Stimulated activated CD8-positive, alpha-beta memory T cell treated with anti-CD3 and anti-CD28 coated beads, Interleukin-15, amount 100 ng/mL, for 24 hours (primary cell): ENCODE measurements at places on chromosomes 4 and X.

- DNase-seq, result no peak
Measured at GRCh38 chrX:23386726-23387125, 52.1 kb downstream of the PTCHD1 start.

DNA sequence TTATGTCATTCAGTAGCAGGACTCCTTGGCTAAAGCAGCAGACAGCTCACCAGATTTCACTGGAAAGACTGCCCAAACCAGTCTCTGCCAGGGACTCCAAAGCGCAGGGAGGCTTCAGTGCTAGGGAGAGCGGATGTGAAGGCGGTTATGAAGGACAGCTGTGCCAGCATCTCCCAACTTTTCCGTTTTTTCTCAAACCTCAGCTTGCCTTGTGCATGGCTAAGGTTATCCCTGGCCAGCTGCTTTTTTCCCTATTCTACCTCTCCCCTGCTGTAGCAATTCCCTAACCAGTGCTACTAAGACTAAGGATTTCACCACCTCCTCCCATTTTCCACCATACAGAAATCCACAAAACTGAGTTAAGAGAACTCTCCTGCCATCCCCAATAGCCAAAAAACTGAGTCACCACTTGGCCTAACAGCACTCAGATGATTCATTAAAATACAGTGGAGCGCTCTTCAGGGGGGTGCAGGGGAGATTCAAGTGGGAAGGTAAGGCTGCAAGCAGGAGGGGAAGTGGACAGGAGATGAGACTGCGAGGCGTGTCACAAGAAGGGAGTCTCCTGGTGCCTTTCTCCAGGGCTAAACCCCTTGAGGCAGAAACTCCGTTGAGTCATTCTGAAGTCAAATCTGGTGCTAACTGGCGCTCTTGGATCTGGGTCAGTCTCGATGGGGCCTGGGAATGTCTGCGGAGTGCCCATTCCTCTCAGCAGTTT, 90.7 kb downstream of the PALLD start:
- DNase-seq, result no peak

DNA sequence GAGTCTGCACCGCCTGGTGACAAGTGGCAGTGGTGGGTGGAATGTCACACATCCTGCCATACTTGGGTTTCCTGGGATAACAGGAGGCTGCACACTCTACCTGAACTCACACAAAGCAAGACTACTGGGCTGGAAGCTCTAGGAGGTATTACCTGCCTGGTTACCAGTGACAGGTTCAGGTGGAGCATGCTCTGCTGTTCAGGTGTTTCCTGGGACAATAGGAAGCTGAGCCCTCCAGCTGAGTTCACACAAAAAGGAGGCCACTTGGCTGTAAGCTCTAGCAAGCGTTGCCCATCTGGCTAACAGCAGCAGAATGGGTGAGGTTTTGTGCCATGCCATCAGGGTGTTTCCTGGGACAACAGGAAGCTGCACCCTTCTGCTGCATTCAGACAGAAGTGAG, 17.4 kb upstream of the UGT2B7 start:
- no peak for DNase-seq

DNA sequence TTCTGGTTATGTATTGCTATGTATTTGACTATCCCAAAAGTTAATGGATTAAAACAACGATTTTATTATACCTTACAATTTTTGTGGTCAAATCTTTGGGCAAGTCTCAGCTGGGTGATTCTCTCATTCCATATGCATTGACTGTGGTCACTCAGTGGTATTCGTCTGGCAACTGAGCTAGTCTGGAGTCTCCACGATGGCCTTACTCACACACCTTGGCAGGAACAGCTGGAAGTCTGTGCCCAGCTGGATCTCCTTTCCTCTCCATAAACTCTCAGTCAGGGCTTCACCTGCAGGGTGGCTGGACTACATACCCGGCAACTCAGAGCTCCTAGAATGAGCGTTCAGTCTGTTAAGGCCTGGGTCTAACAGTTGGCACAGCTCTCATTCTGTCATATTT, 141.1 kb upstream of the WDFY3 start:
- DNase-seq, result no peak

DNA sequence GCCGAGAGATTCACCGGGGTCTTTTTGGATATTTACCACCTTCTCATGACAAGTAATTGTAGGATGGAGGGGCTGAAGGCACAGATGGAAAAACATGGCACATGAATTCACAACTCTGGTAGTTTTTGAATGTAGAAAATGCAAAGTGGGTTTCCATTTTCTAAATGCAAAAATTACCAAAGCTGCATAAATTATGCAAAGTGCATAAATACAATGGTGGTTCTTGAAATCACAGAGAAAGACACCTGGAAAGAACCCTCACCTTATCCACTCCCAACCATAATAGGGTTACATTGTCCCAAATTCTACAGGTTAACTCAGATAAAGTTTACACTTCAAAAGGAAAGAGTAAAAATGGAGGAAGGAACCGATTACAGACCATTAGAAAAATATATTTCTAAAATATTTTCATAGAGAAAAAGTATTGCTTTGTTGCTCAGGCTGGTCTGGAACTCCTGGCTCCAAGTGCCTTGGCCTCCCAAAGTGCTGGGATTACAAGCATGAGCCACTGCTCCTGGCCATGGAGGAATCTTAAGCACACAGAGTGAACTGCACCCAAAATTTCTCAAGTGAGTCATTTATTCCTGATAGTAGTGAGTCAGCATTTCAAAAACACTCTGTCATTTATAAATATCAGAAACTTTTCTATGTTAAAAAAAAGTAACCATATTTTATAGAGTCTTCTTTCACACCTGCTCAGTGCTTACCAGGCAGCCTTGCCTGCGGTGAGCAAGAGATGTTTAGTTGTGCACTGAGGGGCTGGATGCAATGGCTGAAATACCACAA, 101.4 kb downstream of the FIP1L1 start:
- DNase-seq, result no peak

DNA sequence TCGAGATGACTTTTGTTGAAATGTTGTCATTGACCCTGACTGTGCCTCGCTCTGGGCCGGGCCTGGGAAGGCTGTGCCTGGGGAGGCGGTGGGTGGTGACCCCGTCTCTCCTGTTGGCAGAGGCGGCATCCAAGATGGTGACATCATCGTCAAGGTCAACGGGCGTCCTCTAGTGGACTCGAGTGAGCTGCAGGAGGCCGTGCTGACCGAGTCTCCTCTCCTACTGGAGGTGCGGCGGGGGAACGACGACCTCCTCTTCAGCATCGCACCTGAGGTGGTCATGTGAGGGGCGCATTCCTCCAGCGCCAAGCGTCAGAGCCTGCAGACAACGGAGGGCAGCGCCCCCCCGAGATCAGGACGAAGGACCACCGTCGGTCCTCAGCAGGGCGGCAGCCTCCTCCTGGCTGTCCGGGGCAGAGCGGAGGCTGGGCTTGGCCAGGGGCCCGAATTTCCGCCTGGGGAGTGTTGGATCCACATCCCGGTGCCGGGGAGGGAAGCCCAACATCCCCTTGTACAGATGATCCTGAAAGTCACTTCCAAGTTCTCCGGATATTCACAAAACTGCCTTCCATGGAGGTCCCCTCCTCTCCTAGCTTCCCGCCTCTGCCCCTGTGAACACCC, 36.4 kb downstream of the HTRA3 start:
- no peak for DNase-seq

DNA sequence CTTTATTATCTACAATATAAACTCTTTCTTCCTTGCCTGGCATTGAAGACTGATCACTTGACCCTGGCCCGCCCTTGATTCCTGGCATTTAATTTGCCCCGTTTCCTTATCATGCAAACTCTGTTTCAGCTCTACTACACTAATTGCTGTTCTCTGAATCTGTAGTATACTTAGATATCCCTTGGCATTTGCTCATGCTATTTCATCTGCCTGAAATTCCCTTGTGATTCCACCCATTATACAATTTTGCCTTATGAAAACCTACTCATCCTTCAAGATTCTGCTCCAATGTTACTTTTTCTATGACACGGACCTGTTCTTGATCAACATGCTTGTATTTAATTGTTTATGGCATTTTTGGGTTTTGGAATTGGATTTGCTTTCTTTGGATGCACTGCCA, 459.9 kb upstream of the AMOT start:
- DNase-seq, result no peak

GRCh38 chr4:144507311-144508101, 138.4 kb upstream of the HHIP start:
- DNase-seq, result no peak

GRCh38 chr4:159787901-159788300, 685.0 kb downstream of the RAPGEF2 start:
- DNase-seq, result no peak
